ENCODE measurements at places on chromosomes 6 and 20.

DNA sequence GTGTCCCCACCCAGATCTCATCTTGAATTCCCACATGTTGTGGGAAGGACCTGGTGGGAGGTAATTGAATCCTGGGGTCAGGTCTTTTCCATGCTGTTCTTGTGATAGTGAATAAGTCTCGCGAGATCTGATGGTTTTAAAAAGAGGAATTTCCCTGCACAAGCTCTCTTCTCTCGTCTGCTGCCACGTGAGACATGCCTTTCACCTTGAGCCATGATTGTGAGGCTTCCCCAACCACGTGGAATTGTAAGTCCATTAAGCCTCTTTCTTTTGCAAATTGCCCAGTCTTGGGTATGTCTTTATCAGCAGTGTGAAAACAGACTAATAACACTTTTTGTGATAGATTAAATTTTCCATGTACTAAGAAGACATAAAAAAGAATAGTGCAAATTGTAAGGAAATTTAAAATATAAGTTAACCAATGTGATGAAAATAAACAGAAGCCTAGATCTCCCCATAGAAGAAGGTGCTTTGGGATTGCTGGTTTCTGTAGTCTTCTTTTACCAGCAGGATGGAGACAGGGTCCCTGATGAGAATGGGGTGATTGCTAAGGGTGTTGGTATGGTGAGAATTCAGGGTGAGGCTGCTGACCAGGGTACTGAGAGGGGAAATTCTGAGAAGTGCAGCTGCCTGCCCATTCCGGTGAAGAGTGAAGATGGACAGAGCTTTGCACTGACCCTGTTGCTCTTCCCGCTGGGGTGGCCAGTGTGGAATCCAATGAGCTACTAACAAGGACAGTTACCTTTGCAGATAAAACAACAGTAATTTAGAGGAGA lies 50.7 kb downstream of the BMP2 start:
- DNase-seq = no peak

- DNase-seq = no peak
Measured at GRCh38 chr6:136244061-136244616, 6.0 kb downstream of the MTFR2 start.

DNA sequence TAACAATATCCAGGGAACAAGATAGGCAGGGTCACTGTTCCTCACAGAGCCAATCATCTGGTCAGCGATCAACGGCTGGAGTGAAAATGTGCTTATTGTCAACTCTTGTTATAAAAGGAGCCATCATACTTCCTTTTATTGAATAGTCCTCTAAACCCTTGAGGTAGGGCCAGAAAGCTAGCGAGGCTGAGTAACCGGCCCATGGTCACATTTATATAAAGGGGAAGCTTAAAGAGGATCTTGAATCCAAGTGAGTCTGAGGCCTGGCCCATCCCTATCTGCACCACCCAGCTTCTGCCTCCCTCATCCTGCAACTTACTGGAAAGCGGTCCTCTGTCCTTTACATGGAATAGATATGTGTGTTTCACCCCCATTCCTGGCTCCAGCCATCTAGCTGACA lies 9.5 kb downstream of the PHACTR3 start:
- DNase-seq = no peak

GRCh38 chr6:27911956-27912446 lies at the start of gene OR2B2:
Gene OR2B2 (minus strand): TSS chr6:27912396. CDS start chr6:27912319, 77 bp downstream.
- no peak for DNase-seq

DNA sequence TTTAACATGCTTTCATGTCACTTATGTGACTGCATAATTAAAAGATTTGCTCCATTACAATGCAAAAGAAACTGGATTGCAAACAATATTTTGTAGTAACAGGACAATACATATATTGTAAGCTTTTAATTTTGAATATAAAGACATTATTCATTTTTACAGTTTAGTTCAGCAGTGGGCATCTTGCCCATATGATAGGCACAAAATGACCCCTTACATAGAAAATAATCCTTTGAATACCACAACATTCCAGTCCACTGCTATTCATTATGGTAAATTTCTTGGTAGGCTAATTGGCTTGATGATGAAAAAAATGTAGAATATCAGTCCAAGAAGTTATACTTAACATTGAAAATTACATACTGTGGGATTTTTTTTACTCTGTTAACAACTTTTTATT lies 74.1 kb upstream of the LAMA2 start:
- DNase-seq = no peak

DNA sequence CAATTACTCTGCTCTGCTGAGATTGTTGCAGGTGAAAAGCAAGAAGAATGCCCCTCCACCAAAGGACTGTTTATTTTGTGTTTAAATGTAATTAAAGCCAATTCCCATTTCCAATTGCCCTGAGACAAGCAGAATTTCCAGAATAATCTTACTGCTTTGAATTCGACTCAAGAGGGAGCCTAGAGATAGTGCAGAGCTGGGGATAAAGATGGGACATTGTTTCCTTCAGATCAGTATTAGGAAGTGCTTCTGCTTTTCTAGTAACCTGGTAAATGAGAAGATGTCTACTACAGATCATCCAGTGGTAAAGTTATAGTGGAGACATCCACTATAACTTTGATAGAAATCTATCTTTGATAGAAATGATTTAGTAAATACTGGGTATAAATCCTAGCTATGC lies 326.9 kb downstream of the UBE3D start:
- DNase-seq = no peak

Data from stimulated activated CD4-positive, alpha-beta T cell treated with anti-CD3 and anti-CD28 coated beads, Interleukin-1b, Interleukin-23, amount 100 ng/mL, for 24 hours (primary cell).